Stimulated activated CD8-positive, alpha-beta memory T cell treated with anti-CD3 and anti-CD28 coated beads, Interleukin-15, amount 100 ng/mL, for 4 hours (primary cell): ENCODE measurements at places on chromosomes 6 and 20.

GRCh38 chr6:44701038-44701636 is 313.6 kb downstream of the CDC5L start:
- no peak for DNase-seq

GRCh38 chr20:49399329-49399728 is 83.1 kb downstream of the KCNB1 start:
- no peak for DNase-seq

DNA sequence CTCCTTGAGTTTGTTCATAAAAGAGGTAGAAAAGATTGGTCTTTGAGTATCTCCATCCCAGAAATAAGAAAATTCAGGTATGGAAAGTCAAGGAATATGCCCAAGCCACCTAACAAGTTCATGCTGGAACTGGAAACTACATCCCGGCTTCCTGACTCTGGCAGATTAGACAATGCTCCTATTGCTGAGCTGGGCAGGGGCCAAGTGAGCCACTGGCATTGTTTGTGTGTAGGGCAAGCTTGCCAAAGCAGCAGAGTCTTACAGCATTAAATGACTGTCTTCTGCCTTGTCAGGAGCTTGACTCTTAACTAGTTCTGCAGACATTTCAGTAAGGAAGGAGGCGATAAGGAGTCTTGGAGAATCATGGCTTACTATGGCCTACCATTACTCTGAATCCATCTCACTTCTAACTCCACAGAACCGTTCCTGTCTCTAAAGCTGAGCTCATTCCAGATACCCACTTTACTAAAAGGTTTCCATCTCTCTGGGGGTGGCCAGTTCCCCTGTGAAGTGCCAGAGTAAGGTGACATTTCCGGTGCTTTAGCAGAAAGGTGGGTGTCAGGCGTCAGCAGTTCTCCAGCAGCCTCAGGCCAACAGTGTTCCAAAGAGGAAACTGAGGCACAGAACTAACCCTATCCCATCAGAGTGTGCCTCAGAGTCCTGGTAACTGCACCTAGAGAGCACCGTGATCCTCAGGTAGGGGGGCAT is 30.1 kb downstream of the PRDM1 start:
- DNase-seq, result no peak

GRCh38 chr6:35146453-35146852 is 5.3 kb upstream of the TCP11 start:
- DNase-seq, result no peak

GRCh38 chr20:18989736-18990474 is 176.3 kb downstream of the SCP2D1 start:
- DNase-seq, result no peak

DNA sequence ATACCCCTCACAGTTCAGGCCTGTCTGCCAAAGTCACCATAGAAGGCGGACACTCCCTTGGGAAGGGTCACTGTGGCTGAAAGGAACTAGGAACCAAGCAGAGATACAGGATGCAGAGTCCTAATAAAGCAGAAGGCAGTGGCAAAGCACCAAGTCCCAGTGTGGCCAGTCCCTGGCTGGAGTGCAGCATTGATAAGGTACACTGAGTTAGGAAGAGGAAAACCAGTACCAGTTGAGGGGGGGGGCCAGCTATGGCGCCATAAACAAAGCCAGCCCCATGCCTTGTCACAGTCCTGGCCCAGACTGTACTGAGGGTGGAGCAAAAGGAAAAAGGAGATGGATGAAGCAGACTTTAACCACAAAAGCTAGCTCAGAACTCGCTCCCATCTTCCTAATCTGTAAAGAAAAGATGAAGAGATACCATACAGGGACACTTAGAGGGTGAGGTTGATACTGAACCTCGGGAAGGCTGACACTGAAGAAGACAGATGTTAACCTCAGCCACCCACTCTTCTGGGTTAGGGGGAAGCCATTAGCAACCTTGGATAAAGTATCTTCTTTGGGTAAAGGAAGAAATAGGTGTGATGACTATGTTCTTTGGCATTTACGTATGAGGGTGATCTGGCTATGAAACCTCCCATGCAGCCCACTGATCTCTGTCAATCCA is 7.8 kb downstream of the ABHD12 start:
- no peak for DNase-seq

- DNase-seq, result no peak
These were observed 32.9 kb downstream of the PREX1 start for GRCh38 chr20:48794816-48795457.

- no peak for DNase-seq
These were observed 3.0 kb downstream of the ANKRD66 start for GRCh38 chr6:46749731-46750130.

- DNase-seq, result no peak
These were observed 33.9 kb upstream of the FAM83D start for GRCh38 chr20:38892091-38892981.

- DNase-seq, result no peak
These were observed 29.2 kb downstream of the PLEKHG1 start for GRCh38 chr6:150628908-150629307.

GRCh38 chr6:30364591-30364990 is 19.6 kb downstream of the RPP21 start:
- no peak for DNase-seq

DNA sequence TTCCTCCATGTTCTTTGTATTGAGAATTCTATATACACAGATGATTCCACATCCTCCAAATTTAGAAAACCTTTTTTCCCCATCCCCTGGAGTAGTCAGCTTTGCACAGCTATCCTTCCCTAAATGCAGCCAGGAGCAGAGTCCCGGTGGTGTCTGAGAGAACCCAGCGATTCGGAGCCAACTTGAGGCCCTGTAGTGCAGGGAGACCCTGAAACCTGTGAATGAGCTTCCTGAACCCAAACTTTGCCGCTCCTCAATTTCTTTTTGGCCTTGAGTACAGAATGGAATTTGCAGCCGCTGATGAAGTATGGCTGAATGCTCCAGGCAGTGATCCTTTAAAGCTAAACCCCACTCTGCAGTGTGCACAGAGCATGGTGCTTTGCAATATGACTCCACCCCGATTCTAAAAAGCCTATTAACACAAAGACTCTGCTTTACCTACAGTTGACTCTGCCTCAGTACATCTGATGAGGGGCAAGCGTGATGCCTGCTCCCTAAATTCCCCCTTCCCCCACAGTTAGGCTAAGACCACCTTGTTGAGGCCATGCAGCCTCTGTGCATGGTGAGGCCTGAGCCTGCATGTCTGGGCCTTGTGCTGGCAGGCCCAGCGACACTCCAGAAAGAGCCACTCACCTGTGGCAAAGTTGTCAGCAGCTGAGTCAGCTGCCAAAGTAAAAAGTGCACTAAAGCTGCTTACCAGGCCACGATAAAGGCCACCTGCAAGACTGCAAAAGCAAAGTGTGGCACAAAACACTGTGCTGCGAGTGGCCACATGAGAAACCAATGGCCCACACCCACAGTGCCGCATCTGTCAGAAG is 82.1 kb downstream of the PLEKHG1 start:
- no peak for DNase-seq

DNA sequence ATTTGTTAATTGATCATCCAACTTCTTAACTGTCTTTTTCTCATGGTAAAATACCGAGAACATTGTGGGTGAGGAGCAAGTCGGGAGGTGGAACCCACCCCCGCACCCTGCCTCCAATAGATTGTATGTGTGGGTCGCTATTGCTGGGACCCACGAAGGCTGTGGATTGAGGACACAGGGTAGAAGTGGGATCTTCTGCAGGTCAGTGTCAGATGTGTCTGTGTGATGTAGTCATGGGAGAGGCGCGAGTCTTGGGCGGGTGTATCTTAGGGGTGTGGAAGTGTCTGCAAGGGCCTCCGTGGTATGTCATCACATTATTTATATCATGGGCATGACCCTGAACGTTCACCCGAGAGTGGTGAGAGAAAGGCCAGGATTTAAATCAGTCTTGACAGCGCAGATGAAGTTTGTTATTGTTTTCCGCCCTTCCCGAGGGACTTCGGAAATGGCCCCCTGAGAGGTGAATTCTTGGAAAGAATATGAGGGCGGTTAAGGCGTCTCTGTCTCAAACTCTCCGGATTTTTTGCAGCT is 472 bp upstream of the PAQR8 start:
- DNase-seq, result no peak

GRCh38 chr6:155260686-155261085 is 3.1 kb upstream of the CLDN20 start:
- no peak for DNase-seq

- no peak for DNase-seq
These were observed 1.1 kb upstream of the ADIG start for GRCh38 chr20:38579921-38580320.

DNA sequence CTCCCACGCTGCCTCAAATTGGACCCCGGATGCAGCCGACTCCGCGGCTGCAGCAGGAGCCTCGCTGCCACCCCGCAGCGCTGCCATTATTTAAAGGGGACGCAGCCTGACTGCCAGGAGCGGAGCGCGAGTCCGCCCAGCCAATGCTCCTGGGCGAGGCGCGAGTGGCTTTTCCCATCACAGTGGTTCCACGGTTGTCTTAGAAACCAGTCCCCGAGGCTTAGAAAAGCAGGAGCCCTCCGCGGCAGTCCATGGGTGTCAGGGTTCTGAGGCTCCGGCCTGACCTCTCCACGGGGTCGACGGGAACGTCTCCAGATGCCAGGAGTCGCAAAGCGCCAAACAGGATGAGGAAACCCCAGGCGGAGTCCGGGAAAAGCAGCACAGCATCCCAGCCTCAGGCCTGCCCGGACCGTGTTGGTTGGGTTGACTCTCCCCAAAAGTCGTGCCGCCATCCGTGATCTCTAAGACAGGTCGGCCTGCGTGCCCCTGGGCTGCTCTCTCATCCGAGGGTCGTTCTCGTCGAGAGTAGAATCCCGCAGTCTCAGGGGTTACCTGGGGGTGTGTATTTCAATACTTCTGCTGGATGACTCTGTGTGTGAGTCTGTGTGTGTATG is 975.8 kb upstream of the DEFB115 start:
- no peak for DNase-seq

DNA sequence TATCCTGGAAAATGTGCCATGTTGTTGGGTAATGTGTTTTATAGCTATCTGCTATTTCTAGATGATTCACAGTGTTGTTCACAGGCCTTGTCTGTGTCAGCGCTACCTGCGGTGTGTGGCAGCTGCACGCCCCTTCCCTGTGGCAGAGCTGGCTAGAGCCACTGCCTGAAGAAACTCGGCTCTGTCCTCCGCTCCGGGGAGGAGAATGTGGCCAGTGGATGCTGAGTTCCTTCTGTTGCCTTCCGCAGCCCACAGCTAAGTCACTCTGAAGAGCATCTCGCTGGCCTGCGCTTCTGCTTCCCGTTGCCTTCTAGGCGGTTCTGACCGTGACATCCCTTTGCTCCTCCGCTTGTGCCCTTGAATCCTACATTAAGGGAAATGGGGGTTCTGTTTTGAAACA is 135.1 kb downstream of the PLG start:
- no peak for DNase-seq

- DNase-seq, result no peak
These were observed 509.8 kb upstream of the JARID2 start for GRCh38 chr6:14735956-14736486.

DNA sequence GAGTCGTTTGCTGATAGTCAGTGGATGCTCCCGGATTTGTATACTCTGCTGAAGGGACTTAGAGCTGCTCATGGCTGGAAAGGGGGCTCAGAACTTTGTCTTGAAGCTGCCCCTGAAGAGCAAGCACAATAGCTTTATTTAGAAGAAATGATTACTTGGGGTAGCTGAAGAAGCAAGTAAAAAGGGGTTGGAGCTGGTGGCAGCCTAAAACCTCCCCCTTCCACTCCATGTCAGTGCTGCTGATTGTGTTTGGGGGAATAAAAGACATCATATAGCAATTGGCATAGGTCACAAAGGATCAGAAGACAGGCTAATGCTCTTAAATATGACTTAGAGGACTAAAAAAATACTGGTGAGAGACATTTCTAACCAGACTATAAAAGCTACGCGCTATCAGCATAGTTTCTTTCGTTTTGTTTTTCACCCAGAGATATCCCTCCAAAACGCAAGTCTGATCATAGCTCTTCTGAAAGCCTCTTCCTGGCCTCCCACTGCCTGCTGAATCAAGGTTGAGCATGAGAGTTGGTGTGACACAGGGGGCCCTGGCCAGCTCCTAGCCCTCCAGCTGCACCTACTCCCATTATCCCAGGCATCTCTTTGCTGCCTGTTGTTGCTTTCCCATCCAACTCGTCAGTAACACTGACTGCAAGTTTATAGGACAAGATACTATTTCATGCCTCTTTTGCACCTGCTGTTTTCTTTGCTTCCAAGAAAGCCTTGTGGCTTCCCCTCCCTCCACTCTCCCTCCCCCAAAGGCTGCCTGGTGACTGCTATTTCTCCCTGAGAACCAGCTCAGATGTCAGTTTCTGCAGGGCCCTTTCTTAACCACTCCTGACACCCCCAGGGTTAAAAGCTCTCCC is 33.9 kb upstream of the SGK1 start:
- DNase-seq, result no peak

- DNase-seq, result no peak
These were observed 232.7 kb upstream of the POU3F2 start for GRCh38 chr6:98601716-98602115.

DNA sequence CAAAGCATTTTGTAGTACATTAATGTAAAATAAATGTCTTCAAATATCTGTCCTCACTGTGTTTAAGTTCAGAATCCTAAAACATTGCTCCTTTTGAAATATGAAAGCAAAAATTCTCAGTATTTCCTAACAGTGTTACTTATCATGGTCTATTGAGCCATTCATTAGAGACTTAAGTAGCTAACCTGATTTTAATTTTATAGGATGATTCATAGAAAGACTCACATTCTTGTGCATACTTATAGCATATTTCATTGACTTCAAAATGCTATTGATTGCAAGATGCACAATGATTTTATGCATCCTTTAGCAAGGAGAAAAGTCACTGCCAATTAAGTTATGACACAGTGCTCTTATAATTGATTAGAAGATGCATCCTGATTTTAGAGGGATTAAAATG is 85.7 kb downstream of the HIVEP1 start:
- no peak for DNase-seq

DNA sequence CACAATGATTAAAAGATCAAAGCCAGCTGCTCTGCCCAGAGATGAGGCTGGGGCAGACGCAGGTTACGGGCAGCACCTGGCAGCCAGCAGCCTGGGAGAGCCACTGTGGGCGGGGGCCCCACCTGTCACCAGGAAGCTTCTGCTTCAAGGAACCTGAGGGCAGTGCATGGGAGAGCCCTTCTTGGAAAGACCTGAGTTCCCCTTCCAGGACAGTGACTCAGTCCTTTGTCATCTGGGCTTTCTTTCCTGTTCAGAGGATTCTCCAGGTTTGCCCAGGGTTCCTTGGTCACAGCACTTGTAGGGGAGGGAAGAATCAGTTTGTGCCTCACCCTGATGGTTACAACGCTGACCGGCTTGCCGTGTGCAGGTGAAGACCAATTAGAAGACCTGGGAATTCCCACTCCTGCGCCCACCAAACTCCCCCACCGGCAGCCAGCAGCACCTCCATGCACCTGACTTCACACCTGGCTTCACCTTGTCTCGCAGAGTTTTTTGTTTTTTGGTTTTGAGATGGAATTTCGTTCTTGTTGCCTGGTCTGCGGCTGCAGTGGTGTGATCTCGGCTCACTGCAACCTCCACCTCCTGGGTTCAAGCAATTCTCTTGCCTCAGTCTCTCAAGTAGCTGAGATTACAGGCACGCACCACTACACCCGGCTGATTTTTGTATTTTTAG is 2.0 kb downstream of the ZBP1 start:
- no peak for DNase-seq
